NCI-H2171 treated with DMSO at 0.1 percent for 48 hours (cell line): ENCODE measurements at places on chromosomes 3 and 15.

DNA sequence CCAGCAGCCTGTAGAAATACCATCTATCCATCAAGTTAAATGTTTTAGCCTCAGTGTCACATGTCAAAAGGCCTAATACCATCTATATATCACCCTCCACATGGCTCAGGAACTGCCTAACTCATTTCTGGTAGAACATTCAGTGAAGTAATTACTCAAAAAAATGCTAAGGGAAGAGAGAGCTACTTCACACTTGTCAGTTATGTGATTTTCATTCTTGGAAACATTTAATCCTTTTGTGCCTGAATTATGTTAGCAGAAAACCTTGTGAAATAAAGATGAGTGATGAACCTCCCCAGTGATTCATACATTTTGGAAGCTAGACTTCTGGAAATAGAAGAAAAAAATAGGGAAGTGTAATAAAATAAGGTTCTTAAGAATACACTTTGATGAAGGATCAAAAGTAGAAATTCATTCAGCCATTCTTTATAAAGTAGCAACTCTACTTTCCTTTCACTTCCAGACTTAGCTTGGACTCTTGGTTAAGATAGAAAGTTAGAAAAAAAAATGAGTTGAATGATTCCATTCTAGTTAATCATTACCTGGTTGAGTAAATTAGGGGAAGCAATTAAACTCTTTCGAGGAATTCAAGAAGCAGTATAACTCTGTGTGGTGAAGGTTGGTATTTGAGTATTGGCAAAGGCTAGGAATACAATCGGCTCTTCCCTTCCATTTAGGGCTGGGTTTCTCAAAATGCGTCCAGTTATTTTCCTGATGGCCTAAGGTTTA is 3.6 kb downstream of the OTOL1 start:
- DNase-seq: no peak

- no peak for DNase-seq
These were observed 27.0 kb downstream of the PCOLCE2 start for GRCh38 chr3:142861926-142862325.

DNA sequence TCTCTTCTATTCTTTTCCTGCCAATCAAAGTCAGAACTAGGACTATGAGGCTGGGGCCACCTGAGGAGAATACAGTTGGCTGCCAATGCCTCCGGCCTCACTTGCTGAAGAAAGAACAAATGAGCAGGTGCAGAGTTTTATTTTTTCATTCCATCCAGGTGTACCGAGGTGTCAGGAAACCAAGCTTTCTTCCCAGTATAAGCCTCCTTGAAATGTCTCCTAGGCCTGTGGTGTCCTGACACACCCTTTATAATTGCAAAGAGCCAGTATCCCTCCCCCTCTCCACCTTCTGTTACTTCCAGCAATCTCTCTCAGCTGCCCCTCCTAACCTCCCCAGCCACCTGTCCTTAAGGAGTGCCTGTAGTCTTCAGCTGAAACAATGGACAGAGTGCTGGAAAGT is 127.9 kb downstream of the SLC9A9 start:
- peak; percentile 81 for DNase-seq

- DNase-seq: no peak
These were observed 60.2 kb downstream of the PLXNA1 start for GRCh38 chr3:127043041-127043641.

DNA sequence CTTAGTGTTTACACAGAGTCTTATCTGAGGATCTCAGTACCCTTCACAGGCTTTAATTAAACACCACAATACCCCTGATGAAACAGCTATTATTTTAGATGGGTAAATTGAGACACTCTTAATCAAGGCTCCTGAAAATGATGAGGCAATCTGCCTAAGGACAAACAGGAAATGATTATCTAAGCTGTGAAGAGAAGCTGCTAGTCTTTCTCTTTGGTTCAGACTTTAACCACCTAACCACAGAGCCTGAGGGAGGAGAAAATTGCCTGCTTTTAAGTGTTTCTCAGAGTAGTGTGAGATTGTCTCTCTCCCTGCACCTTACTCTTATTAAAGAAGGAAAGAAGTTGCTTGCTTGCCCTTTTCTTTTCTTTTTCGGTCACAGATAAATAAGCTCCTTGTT is 364.3 kb upstream of the ADAMTS9 start:
- no peak for DNase-seq

DNA sequence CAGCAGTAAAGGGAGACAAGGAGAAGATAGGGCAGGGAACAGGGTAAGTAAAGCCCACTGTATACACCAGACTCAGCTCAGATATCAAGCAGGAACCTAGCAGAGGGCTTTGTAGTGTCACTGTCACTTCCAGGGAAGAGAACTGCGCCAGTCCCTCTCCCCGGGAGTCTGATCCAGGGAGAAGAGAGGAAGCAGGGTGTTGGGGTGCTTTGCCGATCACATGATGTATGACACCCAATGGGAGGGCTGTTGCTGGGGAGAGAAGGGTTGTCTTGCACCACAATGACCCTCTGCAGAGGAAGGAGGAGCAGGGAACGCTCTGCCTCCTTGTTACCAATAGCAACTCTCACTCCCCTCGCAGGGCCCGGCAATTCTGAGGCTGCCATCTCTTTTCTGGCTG is 147.2 kb upstream of the SLC2A2 start:
- no peak for DNase-seq

GRCh38 chr3:80234706-80235105 is 466.9 kb upstream of the ROBO1 start:
- DNase-seq: no peak

GRCh38 chr3:63818282-63819150 is 583 bp upstream of the C3orf49 start:
- DNase-seq: peak; percentile 67

DNA sequence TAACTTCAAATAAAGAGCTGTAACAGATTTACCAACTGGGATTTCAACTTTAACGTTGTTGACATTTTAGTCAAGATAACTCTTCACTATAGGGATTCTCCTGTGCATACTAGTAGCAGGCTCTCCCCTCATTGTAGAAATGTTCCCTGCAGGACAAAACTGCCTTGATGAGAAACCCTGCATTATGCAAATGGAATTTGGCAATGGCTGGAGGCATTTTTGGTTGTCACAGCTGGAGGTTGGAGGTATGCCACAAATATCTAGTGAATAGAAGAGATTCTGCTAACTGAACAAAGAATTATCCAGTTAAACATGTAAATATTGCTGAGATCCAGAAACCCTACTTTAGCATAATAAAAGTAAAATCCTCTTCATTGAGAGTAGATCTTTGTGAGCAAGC is 928.8 kb upstream of the ALCAM start:
- DNase-seq: no peak

DNA sequence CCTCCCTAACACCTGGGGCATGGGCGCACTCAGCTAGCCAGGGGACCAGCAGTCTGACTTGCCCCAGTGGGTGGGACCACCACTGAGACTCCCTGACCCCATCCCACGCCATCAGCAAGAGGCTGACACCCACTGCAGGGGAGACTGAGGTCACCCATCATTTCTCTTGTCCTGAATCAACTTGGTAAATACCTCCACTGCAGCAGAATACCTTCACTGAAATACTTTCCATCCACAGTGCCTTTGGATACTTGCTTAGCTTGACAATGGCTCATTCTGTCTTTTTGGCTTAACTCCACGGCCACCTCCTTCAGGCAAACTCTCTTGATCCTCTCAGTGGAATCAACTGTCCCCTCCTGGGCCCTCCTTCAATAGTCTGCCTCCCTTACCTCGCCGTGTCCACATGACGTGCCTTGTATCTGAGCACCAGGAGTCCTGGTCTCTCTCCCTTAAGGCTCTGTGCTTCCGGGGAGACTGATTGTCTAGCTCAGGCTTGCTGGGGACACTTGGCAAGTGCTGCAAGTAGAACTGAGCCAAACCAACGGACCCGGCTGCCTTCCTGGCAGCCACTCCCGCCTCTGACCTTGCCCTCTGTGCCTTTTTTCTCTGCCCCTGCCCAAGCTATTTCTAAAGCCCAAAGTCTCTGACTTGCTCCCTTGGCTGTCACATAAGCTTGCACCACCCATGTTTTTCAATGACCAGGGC is 119.1 kb downstream of the ADCY5 start:
- no peak for DNase-seq

- DNase-seq: peak; percentile 29
These were observed 624 bp downstream of the AP3B2 start for GRCh38 chr15:82709081-82709420.
